ENCODE measurements at places on chromosomes 7 and 10.

- no peak for DNase-seq
These were observed 830.2 kb upstream of the LRRTM3 start for GRCh38 chr10:66095610-66096009.

- DNase-seq: no peak
These were observed 18.3 kb upstream of the MKI67 start for GRCh38 chr10:128144547-128144946.

GRCh38 chr10:489330-489729, 200.1 kb downstream of the DIP2C start:
- no peak for DNase-seq

GRCh38 chr7:50353894-50354595, 49.5 kb downstream of the IKZF1 start:
- no peak for DNase-seq

DNA sequence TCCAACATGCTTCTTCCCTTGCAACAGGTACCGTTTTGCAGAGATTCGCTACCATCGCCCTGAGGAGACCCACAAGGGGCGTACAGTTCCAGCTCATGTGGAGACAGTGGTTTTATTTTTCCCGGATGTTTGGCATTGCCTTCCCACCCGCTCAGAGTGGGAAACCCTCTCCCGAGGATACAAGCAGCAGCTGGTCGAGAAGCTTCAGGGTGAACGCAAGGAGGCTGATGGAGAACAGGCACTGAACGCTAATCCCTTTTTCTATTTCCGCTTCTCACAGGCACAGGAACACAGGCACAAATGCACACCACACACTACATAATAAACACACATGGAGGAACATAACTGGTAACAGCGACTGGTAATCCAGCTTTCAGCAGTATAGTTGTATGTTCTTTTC, 35.2 kb downstream of the CCAR1 start:
- no peak for DNase-seq

- no peak for DNase-seq
These were observed 85.5 kb downstream of the KIAA1549 start for GRCh38 chr7:138895679-138896078.

- no peak for DNase-seq
These were observed 78.6 kb downstream of the TNS3 start for GRCh38 chr7:47503281-47503680.

GRCh38 chr7:86706406-86706805, 62.7 kb downstream of the GRM3 start:
- no peak for DNase-seq

DNA sequence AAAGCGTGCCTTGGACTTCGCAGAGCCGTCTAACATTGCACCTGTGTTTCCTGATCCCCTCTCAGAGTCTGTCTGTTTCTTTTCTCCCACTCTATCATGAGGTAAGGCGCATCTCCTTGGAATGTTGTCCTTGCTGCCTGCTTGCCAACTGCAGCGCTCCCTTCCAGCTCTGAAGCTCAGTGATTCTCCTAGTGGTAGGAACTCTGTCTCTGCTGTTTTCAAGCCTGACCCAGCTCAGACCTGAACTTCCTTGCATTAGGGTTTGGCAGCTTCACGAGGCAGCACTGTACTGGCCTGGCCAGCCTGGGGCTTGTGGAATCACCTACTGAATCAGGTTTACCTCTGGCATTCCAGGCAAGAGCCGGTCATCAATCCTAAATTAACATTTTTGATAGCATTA, 123.9 kb downstream of the CREB5 start:
- no peak for DNase-seq

DNA sequence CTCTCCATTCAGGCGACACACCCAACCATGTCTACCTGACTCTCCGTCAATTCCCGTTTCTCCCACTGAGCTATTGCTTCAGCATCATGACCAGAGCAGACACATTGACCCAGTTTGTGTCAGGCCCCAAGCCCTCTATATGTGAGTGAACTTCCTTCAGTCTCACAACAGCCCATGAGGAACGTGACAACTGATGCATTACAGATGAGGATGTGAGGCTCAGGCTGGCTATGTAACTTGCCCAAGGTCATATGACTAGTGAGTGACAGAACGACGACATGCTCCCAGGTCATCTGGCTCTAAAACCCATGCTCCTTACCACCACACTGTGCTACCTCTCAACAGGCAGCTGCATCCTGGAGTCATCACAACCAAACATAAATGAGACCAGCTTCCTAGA, 3.7 kb downstream of the TMEM140 start:
- DNase-seq: no peak

- DNase-seq: no peak
These were observed 85.7 kb downstream of the ZNF277 start for GRCh38 chr7:112292162-112292561.

- no peak for DNase-seq
These were observed 36.0 kb upstream of the NRG3 start for GRCh38 chr10:81838950-81839349.

GRCh38 chr7:107816011-107816566, 13.1 kb upstream of the SLC26A3 start:
- DNase-seq: no peak

DNA sequence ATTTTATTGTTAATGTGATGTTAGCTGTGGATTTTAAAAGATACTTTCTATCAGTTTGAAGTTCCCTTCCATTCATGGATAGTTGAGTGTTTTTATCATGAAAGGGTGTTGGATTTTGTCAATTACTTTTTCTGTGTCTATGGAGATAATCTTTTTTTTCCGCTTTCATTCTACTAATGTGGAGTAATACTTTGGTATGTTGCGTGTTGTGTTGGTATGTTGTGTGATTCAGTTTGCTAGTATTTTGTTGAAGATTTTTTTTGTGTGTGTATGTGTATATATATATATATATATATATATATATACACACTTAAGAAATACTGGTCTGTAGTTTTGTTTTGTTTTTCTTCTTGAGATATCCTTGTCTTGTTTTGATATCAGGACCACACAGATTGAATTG, 100.3 kb downstream of the CCSER2 start:
- no peak for DNase-seq

GRCh38 chr10:80539421-80540031, 1.8 kb downstream of the SH2D4B start:
- DNase-seq: no peak

DNA sequence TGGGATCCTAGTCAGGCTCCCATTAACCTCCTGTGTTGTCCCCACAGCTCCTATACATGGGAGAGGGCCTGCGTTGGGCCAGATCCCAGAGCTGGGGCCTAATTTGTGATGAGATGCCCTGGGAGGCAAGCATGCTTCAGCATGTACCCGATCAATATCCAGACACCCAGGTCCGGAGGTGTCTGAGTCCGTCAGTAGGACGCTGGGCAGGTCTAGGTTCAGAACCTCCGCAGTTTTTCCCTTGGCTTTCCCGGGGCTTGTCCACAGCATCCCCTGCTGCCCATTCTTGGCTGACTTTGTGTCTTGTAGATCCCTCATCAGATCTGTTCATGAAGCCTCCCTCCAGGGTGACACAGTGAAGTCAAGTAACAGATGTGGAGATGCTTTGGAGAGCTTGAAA, 32.7 kb upstream of the RBAK start:
- DNase-seq: no peak

- DNase-seq: no peak
These were observed 20.8 kb upstream of the CTTNBP2 start for GRCh38 chr7:117894037-117894436.
